ENCODE measurements at places on chromosomes 3 and 15.

DNA sequence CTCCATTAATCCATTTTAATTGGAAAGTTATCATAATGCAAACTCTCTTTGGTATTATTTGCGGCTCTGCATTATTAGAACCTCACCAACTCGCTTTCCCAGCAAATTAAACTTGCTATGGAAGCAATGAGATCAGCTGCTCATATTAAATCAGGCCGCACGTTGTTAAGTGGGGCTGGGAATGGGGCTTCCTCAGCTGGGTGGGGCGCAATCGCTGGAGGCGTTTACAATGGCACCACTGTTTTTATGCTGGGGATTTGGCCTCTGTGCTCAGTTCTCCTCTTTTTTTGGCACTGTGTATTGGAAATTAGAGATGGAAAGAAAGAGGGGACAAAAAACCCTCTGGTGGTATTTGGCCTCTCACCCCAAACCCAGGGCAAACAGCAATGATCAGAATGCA, 72.2 kb downstream of the RPLP1 start:
- DNase-seq = no peak

DNA sequence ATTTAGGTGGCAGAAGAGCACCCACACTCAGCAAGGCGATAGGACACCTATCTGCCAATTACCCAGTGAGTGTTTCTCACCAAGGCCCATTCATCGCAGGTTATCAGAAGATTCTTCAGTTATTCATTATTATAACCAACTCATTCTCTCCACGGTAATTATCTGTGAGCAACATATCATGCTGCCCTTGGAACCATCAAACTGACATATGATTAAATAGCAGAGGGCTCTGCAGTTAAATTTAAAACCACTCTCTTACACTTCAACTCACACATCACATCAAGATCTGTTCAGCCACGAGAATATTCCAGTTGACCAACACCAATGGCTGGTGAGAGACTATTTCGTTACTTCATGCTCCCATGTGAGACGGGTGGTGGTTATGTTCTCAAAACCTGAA, 489.3 kb downstream of the ERC2 start:
- DNase-seq = no peak

GRCh38 chr15:65851981-65852380, 17.3 kb upstream of the RAB11A start:
- no peak for DNase-seq

GRCh38 chr3:12135029-12135657, 23.6 kb downstream of the TIMP4 start:
- DNase-seq = peak; percentile 37

GRCh38 chr3:195102609-195103467, 168.1 kb downstream of the XXYLT1 start:
- no peak for DNase-seq

DNA sequence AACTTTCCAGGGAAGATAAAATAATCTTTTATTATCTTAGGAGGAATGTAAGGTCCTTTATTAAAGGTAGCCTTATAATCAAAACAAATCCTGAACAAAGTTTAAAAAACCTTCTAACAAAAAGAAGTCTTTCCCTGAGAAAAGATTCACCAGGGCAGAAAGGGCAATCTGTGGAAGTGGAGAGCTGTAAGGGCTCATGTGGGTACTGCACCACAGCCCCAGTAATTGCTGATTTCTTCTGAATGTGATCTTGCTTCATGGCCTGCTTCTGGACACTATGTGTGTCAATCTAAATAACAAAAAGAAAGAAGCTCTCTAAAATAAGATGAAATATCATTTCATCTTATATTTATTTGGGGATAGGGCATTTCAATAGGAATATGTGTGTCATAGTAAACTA, 1501.6 kb downstream of the OTOL1 start:
- DNase-seq = no peak

- DNase-seq = no peak
Observed at GRCh38 chr3:65060904-65061303, 373.1 kb upstream of the ADAMTS9 start.

DNA sequence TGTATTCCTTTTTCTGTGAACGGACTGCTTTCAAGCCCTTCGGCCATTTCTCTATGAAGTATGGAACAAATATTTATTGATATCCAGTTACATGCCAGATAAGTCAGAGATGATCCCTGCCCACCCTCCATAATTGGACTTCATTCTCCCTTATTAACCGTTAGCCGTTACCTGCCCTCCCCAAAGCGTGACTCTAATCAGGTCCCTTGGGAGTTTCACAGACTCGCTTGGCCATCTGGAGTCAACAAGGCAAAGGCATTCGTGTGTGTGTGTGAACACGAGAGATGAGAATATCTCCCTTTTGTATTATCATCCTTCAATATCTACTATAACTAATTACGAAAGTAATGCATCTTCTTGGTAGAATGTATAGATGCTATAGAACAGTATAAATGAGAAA, 314.5 kb downstream of the TLE3 start:
- peak; percentile 73 for DNase-seq

GRCh38 chr3:158839966-158840365, 38.1 kb downstream of the MFSD1 start:
- DNase-seq = no peak

Data from NCI-H1092 treated with DMSO at 0.1 percent for 48 hours (cell line).